ENCODE measurements at places on chromosomes 2 and 18.

DNA sequence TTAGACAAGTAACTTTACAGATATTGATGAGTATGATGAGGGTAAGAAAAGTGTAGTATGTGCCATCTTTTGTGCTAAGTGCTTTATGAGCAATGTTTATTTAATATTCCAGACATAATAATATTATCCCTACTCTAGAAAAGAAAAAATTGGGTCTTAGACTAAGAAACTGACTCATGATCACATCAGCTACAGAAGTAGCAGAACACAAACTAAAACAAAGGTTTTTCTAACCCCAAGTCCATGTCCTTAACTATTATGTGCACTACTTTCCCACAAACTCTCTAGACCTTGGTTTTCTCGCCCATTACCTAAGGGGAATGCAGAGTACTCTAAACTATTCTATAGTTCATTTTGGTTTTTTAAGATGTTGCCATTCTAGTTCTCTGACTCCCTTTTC lies 64.5 kb downstream of the BAZ2B start:
- no peak for DNase-seq

GRCh38 chr2:1886405-1886992 lies 142.2 kb upstream of the PXDN start:
- DNase-seq = peak; percentile 58

- peak; percentile 81 for DNase-seq
Observed at GRCh38 chr2:212845941-212846340, 305.5 kb downstream of the IKZF2 start.

GRCh38 chr2:146413086-146413610 lies 1431.7 kb upstream of the ACVR2A start:
- no peak for DNase-seq

- DNase-seq = no peak
Observed at GRCh38 chr2:178268435-178268834, 74.1 kb downstream of the OSBPL6 start.

DNA sequence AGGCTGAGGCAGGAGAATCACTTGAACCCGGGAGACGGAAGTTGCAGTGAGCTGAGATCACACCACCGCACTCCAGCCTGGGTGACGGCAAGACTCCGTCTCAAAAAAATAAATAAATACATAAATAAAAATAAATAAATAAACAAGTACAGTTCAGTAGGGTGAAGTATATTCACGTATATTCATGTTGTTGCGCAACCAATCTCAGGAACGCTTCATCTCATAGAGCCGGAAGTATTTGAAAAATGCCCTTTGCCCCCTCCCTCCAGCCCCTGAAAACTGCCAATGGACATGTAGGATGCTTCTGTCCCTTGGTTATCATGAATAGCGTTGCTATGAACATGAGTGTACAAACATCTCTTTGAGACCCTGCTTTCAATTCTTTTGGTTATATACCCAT lies 132.0 kb downstream of the DTNB start:
- no peak for DNase-seq

DNA sequence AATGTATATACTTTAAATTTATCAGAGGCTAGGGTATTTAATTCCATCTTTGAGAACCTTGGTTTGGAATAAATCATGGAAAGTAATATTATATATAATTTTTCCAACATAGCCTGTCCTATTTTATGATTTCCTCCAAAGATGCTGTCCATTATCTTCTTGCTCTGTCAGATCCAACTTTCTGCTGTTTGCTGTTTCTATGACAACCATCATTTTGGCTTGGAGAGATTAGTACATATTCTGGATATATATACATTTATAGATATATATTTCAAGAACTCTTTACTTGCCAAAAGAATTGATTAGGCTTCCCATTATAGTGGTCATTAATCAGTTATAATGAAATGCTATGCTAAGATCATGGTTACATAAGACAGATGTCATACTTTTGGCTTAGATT lies 31.3 kb downstream of the CSRNP3 start:
- DNase-seq = no peak
